ENCODE measurements at places on chromosomes 1 and 21.

DNA sequence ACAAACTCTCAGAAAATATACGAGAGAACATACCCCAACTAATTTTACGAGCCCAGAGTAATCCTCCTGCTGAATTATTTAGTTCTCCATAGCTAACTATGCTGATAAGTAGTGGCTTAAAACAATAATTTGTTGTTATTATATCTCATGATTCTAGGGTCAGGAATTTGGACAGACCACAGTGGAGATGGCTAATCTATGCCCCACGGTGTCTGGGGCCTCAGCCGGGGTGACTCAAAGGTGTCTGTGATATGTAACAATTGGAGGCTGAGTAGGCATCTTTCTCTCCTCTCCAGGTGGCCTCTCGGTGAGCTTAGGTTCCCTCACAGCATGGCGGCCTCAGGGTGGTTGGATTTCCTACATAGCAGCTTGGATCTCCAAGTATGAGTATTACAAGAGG, 35.4 kb upstream of the FOXO6 start:
- DNase-seq, result no peak

- no peak for DNase-seq
These were observed 63.5 kb upstream of the UBE2U start for GRCh38 chr1:64139877-64140276.

- DNase-seq, result no peak
These were observed 128.0 kb downstream of the TNNI3K start for GRCh38 chr1:74363220-74363619.

GRCh38 chr1:21586846-21587601, 77.8 kb downstream of the ALPL start:
- peak; percentile 44 for DNase-seq

DNA sequence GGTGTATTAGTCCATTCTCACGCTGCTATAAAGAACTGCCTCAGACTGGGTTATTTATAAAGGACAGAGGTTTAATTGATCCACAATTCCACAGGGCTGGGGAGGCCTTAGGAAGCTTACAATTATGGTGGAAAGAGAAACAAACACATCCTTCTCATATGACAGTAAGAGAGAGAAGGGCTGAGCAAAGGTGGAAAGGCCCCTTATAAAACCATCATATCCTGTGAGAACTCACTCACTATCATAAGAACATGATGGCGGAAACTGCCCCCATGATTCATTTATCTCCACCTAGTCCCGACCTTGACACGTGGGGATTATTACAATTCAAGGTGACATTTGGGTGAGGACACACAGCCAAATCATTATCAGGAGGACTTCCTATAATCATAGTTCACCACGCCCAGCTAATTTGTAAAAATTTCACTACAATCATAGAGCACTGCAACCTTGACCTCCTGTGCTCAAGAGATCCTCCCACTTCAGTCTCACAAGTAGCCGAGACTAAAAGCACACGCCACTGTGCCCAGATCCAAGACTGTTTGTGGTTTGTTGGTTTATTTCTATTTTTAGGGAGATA, 164.9 kb downstream of the RERE start:
- DNase-seq, result no peak

DNA sequence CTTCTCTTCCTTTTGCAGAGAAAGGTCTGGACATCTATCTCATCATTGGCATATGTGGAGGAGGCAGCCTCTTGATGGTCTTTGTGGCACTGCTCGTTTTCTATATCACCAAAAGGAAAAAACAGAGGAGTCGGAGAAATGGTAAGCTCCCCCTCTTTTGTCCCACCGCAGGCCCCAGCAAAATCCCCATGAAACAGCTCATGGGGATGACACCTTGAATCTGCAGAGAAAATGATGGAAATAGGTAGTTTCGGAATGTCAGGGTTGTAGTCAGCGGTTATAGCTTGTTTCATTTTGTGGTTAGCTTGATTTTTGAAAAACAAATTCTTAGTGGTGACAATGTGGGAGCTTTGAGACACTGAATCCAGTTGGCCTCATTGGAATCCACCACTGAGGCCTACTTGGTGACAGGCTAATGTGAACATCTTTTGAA, 10.3 kb downstream of the CD2 start:
- no peak for DNase-seq

GRCh38 chr1:246274186-246274585, 232.9 kb downstream of the SMYD3 start:
- no peak for DNase-seq

- no peak for DNase-seq
These were observed 94.7 kb upstream of the GADD45A start for GRCh38 chr1:67590329-67590728.

DNA sequence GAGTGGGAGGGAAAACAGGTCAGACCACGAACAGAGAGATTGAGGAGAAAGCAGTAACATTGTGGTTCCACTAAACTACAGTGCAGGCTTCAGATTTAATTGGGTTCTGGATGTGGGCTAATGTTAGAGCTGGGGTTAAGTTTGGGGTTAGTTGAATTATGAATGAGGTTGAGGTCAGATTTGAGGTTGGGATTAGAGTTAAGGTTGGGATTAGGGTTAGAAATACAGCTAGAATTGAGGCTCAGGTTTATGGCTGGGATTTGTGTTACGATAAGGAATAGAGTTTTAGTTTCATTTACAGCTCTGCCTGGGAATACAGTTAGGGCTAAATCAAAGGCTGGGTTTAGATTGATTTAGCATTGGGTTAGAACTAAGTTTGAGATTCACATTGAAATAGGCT, 1.8 kb upstream of the VSIG8 start:
- DNase-seq, result no peak

GRCh38 chr1:62362061-62362917, 43.1 kb upstream of the KANK4 start:
- no peak for DNase-seq

DNA sequence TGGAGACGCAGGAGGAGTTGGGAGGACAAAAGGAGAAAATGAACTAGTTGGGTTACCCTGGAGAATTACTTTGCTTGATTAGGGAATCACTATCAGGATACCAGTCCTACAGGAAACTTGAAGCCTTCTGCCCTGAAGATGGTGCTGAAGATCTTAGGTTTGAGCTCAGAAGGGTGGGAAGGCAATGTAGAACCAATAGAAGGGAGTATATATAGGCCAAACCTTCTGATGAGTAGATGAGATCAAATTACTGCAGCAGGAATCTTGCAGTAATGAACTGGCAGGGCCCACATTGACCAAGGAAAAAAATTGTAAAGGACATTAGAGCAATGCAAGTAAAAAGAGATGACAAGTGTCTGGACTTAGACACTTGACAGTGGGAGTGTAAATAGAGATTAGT, 116.3 kb upstream of the CACYBP start:
- DNase-seq, result no peak

DNA sequence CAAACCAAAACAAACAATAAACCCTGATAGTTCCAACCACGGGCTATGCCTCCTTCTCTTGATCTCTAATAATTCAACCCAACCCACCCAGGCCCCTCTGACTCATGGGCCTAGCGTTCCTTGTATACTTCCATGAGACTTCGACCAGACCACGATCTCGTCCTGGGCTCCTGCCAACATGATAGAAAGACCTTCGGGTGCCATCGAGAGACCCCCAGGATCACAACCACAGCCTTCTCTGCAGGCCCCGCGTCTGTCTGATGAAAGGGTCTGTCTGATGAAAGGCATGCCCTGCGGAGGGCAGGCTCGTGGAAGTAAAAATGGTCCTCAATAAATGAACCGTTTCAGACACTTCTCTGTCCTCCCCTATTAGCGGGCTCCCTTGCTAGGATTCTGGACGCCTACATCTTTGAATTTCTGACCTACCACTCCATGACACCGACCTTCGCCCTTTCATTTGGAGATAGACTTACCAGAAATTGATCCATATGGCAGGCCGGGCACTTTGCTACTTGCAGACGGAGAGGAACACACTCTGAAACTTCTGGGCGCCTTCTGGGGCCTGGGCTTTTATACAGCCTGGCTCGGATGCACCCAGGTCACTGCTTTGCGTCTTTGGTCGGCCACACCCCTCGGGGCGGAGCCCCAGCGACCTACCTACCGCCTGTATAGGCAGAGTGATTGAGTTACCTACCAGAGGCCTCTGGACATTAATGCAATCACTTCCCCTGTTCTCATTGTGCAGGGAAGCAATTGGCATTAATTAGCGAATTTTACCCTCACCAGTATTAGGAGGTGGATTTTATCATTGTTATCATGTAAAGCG, 5.3 kb upstream of the KLF18 start:
- DNase-seq, result no peak

DNA sequence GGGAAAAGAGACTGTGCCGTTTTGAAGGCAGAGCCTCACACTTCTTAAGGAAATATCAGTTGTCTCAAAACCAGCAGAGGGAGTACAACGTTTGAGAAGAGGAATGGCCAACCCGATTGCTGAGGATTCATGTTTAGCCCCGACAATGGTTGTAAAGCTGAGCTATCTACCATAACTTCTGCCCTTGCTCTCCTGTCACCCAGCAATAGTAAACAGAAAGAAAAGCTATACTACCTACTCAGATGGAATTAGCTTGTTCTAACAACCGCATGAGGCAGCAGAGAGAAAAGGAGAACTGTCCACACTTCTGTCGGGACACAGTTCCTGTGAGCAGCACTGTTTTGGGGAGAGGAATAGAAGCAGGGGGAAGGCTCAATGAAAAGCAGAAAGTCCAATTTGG, 91.2 kb downstream of the SLC45A1 start:
- DNase-seq, result no peak

DNA sequence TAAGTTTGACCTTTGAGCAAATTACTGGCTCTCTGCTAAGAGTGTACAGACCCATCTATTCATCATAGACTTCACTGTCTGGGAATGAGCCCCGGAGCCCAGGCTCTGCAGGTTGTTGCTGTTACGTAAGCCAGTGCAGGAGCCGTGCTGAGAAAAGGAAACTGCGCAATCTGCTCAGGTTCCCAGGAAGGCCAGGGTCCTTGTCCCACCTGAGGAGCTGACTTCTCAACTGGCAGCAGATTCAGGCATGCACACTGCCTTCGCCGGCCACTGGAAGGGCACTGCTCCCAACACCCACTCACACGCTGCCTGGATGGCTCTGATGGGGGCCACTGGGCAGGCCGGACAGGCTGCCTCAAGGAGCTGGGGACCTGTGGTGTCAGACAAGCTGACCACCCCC, 19.5 kb downstream of the RCAN1 start:
- no peak for DNase-seq

DNA sequence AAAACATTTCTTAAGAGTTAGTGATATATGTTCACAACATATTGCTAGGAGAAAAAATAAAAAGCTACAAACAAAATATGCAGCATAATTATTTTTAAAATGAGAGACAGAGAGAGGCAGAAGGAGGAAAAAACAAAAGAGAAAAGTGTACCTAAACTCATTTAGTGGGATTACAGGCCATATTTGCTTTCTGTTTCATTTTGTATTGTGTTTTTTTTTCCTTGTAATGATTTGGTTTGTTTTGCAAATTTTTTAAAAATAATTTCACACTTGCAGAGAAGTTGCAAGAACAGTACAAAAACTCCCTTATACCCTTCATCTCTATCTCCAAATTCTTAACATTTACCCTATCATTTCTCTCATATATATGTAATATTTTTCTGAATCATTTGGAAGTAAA, 65.0 kb downstream of the LBR start:
- DNase-seq, result no peak

GRCh38 chr21:36524477-36524876, 44.6 kb upstream of the CLDN14 start:
- no peak for DNase-seq

DNA sequence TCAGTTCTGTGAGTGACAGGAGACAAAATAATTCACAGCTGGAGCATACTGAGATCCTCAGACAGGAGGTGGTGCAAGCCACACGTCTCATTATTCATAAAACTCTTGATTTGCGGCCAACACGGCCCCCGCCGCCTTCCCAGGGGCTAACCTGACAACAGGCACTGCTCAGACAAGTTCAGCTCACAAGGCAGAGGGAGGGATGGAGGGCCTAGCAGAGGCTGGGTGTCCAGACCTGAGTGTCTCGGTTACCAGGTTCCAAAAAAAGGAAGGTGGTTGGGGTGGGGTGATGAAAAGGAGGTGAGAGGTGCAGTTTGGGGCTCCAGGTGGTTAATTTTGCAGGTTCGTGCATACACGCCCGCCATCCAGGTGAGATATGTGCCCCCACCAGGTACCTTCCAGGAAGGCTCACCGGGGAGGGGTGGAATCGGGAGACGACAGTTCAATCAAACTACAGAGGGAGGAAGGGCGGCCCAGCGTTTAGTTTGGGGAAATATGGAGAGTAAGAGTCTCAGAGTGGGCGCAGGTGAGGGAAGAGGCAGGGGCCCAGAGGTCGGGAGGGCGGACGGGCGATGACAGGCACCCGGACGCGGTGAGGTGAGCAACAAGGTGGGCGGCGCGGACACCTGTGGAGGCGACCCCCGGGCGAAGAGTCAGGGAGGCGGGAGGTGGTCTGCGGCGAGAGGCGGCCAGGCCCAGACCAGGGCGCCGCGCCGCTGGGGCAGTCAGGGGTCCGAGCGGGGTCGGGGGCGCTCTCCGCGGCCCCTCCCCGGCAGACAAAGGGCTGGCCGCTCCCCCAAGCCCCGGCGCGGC, 629 bp downstream of the CTNNBIP1 start:
- DNase-seq, result no peak

- DNase-seq, result peak; percentile 87
These were observed 19.8 kb upstream of the UAP1 start for GRCh38 chr1:162541619-162542141.

GRCh38 chr1:215111916-215112315, 29.4 kb downstream of the KCNK2 start:
- DNase-seq, result no peak
